ENCODE measurements at places on chromosomes 7 and 10.

DNA sequence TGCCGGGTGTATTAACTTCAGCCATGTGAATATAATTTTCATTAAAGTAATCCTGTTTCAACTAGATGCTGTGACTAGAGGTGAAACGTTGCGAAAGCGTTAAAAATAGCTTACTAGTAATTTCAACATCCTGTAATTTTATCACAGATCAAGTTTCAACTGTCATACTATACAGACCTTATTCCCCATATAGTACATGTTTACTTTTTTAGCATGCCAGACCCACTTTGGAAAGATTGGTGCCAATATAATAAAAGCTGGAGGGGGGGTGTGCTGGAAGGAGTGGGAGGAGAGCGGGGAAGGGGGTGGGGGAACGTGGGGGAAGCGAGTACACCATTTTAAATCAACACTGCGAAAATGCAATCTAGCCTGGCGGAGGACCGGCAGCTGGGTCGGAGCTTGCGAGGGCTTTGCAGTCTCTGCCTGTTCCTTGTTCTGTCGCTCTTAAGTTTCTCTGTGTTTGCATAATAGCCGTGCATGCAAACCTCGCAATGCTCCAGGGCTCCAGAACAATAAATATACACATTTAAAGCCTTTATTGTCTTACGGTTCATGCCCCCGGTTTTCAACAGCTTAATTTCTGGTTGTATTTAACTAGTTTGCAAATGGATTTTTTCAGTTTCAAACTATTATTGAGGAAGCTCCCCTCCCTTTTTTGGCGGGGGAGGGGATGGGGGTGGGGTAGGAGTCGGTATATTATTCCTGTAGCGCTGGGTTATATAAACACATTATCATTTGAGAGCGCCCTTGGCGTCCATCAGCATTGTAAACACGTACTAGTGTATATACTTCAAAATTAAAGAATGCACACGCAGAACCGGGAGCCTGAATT lies 1.3 kb upstream of the ARID5B start:
- peak; percentile 65 for DNase-seq

DNA sequence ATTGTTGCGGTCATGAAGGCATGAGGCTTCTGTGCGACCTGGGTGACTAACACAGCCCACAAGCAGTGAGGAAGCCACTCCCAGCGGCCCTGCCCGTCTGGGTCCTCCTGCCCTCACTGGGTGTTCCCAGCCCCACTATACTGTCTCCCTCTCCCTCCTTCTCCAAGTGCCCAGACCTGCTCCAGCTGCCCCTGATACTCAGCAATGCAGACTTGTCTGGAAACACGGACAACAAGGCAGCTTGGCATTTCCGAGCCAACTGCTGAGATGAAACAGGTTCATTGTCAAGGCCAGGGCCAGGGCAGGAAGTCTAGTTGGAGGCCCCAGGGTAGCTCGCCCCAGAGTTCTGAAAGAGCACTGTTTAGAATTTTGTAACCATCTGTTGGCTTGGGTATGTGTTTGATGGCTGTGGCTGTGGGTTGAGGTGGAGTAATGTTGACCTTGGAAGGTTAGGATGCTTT lies 95.7 kb downstream of the RBM20 start:
- no peak for DNase-seq

- no peak for DNase-seq
These were observed 315.2 kb upstream of the GLI3 start for GRCh38 chr7:42552227-42552626.

DNA sequence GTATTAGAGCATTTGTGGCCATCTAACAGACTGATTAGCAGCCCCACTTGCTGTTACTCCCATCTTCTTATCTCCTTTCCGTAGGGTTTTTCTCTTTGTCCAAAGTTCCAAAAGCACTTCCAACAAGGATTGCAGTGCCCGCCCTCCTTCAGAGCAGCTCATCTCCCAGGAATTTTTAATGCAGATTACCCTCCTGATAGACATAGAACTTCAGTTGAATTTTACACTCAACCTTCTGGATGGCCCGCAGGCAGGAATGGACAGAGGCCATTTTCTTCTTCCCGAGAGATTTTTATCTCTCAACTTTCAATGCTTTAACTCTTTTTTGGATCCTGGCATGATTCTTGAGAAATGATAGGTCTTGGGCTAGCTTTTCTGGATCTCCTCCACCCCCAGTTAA lies 23.3 kb downstream of the PRKG1 start:
- no peak for DNase-seq

- DNase-seq: no peak
These were observed 222.7 kb downstream of the PRPF18 start for GRCh38 chr10:13809427-13809826.

DNA sequence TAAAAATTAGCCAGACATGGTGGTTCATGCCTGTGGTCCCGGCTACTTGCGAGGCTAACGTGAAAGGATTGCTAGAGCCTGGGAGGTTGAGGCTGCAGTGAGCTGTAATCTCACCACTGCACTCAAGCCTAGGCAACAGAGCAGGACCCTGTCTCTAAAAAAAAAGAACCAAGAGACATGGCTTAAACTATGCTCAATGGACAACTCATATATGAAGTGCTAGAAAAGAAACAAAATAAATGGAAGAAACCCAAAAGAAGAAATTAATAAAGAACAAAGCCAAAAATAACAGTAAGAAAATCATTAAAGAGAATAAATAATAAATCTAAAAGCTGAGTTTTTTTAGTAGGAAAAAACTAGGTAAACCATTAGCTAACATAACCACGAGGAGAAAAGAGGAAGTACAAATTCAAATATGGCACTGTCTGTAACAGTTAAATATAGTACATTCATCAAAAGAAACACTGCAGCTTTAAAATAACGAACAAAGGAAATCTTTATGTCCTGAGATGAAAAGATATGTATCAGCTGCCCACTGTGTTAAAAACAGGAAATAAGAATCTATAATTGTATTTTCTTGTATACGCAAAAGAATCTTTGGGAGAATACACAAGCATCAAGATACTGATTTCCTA lies 48.7 kb downstream of the UPF2 start:
- no peak for DNase-seq

DNA sequence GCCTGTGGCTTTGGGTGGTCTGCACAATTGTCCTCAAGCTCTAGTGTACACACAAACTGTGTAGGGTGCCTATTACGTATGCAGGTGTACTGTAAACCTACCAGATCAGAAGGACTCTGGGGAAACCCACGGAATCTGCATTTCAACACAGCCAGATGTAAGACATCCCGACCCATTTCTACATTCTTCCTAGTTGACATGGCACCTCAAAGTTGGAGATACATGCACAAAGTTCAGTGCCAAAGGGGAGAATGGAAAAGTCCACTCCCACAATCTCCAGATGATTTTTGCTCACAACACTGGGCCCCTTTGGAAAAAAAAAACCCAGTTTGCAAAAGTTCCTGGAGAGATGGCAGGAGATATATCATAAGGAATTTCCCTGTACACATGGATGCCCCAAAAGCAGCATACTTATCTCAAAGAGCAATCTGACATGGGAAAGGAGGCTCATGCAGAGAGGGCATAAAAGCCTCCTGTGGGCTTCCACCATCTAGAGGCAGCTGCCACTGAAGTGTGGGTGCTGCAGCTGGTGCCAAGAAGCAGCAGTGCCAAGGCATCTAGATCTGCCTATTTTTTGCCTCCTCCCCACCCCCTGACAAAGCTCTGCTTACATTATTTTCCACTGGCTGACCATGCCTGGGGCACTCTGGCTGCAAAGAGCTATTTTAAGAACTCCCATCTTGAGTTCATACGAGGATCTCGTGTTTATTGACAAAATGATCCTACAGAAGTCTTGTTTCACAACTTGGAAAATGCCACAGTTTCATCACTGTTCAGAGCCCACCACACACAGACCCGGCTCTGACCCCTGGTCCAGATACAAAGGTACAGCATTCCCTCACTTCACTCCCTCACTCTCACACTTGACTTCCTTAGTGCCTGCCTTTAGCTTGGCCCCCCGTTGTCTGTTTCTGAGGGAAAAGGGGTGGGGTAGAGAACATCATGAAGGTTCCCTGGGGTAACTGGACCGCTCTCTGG lies 12.9 kb downstream of the TECTB start:
- no peak for DNase-seq

DNA sequence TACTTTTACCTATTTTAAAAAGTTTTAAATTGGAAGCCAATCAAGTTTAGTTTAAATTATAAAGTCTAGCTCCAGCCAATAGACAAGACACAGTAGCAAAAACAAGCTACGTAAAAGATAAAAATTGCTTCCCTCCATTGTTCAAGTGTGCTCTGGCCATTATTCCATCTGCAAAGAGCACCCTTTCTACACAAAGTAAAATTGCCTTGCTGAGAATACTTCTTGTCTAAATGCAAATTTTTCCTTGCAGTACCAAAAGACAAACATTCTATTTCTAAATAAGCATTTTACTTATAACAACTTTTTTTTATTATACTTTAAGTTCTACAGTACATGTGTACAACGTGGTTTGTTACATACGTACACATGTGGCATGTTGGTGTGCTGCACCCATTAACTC lies 75.9 kb upstream of the ZNF746 start:
- DNase-seq: no peak

- no peak for DNase-seq
These were observed 197.5 kb downstream of the ARL4A start for GRCh38 chr7:12884856-12885440.

- DNase-seq: no peak
These were observed 109.9 kb upstream of the TCERG1L start for GRCh38 chr10:131421381-131421780.

GRCh38 chr10:112832361-112832878 lies 117.6 kb upstream of the TCF7L2 start:
- DNase-seq: no peak

GRCh38 chr10:103818105-103818504 lies 37.3 kb downstream of the SH3PXD2A start:
- DNase-seq: no peak

- no peak for DNase-seq
These were observed 29.6 kb downstream of the ANKRD16 start for GRCh38 chr10:5860066-5860465.

GRCh38 chr7:77664715-77665114 lies 31.5 kb upstream of the RSBN1L start:
- DNase-seq: no peak

DNA sequence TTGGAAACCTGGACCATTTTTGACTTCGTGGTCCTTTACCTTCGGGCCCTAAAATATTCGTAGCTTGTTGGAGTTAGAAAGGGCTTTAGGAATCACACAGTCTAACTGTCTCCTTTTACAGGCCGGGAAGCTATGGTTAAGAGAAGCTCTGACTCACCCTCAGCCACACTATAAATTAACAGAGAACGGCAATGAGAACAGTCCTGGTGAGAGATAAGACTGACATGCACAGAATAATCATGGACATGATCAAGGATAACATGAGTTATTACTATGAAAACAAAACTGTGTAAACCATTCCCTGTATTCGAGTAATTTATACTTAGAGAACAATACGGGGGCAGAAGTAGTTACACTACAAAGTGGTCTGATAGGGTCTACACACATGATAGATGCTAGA lies 162.5 kb upstream of the MALRD1 start:
- DNase-seq: no peak

GRCh38 chr7:126493801-126494200 lies 758.9 kb downstream of the GRM8 start:
- DNase-seq: no peak

DNA sequence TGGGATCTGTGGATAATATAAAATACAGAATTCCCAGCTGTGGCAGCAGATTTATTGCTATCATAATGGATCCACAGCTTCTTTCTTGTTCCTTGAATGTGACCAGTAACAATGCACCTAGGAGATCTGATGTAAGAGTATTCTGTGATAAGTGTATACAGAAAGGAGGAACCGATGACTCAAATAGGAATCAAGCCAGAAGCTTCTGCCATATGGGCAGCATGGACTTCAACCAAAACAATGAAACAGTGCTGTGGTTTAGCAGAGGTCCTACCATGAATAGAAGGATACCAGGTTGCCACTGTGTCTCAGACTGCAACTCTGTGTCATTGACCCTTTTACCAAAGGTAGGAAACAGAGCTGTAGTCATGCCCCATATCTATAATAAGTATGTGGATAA lies 81.8 kb downstream of the PTPRZ1 start:
- DNase-seq: peak; percentile 7

DNA sequence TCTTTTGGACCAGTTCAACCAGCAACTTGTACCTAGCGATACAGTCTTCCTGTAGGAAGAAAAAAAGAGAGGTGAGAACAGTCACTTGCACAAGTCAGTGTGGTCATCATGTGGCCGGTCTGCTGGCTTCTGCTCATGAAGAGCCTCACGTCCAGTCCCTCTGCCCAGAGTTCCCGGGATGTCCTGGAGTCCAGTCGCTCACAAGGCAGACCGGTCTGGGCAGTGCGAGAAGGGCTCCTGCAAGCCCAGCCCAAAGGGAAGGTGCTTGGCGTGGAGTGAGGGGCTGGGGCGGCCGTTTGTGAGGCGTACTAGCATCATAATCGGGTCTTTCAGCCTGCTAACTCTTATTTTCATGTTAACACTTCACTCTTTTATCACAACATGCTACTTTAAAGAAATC lies 222.7 kb downstream of the MLLT10 start:
- DNase-seq: no peak

DNA sequence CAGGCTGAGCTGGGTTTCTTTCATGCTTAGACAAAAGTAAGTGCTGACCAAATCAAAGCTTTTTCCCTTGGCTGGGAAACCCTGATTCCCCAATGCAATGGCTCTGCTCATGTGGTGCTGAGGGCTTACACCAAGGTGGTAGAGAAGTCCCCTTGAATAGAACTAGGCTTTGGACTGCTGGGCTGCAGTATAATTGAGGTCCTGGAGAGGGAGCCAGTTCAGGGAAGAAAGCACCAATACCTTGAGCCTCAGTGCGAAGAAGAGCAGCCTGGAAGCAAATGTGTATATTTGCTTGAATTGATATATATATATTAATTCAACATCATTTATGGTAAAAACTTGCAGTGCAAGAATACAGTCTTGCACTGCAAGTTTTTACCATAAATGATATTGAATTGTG lies 391.1 kb downstream of the RPS24 start:
- no peak for DNase-seq

- DNase-seq: no peak
These were observed 66.7 kb upstream of the IL6 start for GRCh38 chr7:22660293-22660692.

GRCh38 chr10:87094373-87095235 lies at the start of the genes GLUD1 and SHLD2:
Gene GLUD1, minus strand, starts transcription at chr10:87094843. Its CDS starts 74 bp downstream, at chr10:87094769.
Gene SHLD2, plus strand, starts transcription at chr10:87095206. Its CDS starts 56,149 bp downstream, at chr10:87151355.
- no peak for DNase-seq

GRCh38 chr10:17682236-17682946 lies 38.4 kb downstream of the STAM start:
- no peak for DNase-seq
